ENCODE measurements at places on chromosomes 11 and 22. TPM values are rescaled to one million over a fixed set of nuclear protein-coding genes. Genes with fewer than 3 reads are reported as not detected.

Gene PTH
- total RNA-seq = not detected

Gene SMTNL1
- 118 TPM for total RNA-seq

Gene PRMT3
- 17.2 TPM for total RNA-seq

Gene UBASH3B
- 8.5 TPM for total RNA-seq

Gene TMPRSS4
- total RNA-seq = not detected

Gene LDHAL6A
- not detected for total RNA-seq

Gene PGA4
- total RNA-seq = not detected

Measured in psoas muscle (tissue), 8 donors.